ENCODE measurements at places on chromosomes 12 and 14.

DNA sequence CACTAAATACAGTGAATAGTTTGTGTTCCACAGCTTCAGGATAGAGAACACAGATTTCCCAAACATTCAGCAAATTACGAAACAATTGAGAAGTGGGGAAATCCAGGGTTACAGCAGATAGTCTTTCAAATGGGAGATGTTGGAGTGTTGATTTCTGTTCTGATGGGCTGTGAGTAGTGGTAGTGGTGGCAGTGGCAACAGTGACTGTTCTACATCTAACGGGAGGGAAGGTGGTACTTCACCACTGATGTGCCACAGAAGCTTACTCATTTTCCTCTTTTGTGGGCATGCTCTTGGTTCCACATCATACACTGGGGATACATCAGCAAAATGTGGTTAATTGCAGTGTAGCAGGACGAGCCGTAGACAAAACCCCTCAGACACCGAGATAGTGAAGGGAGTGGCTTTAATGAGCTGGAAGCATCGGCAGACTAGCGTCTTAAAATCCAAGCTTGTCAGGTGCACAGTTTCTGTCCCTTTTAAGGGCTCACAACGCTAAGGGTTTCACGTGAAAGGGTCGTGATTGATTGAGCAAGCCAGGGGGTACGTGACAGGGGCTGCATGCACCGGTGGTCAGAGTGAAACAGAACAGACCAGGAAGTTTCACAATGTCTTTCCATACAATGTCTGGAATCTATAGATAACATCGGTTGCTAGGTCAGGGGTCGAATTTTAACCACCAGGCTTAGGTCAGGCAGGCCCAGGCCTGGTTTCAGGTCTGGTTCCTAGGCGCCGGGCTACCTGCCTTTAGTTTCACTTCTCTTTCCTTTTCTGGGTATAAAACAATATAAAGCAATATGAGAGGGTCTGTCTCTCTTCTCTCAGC, 330.6 kb upstream of the FBXO33 start:
- no peak for DNase-seq

- no peak for DNase-seq
Measured at GRCh38 chr12:17818931-17819330, 271.1 kb downstream of the RERGL start.

GRCh38 chr12:79016181-79016580, 151.6 kb downstream of the SYT1 start:
- no peak for DNase-seq

DNA sequence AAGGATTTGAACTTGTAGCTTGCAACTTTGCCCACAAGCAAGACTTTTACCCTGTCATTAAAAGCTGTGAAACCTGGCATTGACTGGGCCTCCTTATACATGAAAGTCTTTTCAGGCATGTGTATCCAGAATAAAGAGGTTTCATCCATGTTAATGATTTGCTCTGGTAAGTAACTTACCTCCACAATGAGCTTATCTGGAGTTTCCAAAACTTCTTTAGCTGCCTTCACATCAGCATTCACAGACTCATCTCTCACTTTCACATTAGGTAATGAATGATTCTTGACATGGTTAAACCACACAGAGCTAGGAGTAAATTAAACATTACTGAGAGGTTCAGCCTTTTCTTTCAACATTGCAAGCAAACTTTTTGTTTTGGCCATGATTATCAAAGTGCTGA, 234.4 kb upstream of the CLEC14A start:
- no peak for DNase-seq

- DNase-seq = no peak
Measured at GRCh38 chr12:124919521-124920352, 5.3 kb upstream of the UBC start.

DNA sequence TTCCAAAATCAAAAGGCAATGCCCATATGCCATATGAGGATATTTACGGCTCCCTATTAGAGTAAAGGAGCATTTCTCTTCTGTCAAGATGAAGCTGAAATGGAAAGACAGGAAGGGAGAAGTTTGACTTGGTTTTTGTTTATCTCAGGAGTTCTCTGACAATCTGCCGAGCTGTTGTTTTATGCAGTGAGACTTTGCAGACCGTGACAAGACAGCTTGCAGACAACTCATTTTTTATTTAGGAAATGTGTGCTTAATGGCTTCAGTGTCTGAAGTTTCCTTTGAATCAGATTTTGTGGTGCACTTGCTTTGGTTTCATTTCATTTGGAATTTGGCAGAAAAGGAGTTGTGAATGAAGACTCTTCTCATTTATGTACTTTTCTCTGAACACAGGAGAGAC, 145.4 kb downstream of the C12orf50 start:
- no peak for DNase-seq

GRCh38 chr12:108799401-108800243, 57.8 kb downstream of the SSH1 start:
- no peak for DNase-seq

DNA sequence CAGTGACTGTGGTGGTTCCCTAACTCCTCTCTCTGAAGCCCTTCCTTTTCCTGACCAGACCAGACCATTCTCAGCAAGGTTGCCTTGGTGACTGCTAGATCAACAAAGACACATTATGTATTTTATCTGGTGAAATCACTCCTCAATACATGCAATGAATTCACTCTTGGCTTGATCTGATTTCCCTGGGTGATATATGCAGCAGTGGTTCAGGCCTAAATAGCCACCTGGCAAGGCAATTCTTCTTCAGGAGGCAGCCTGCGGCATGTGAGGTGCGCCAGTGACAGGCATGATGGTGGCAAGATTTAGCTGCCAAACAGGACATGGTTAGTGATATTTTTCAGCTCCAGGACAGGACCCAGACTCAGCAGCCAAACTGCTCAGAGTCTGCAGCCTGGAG, 350.3 kb upstream of the CCDC196 start:
- DNase-seq = no peak

DNA sequence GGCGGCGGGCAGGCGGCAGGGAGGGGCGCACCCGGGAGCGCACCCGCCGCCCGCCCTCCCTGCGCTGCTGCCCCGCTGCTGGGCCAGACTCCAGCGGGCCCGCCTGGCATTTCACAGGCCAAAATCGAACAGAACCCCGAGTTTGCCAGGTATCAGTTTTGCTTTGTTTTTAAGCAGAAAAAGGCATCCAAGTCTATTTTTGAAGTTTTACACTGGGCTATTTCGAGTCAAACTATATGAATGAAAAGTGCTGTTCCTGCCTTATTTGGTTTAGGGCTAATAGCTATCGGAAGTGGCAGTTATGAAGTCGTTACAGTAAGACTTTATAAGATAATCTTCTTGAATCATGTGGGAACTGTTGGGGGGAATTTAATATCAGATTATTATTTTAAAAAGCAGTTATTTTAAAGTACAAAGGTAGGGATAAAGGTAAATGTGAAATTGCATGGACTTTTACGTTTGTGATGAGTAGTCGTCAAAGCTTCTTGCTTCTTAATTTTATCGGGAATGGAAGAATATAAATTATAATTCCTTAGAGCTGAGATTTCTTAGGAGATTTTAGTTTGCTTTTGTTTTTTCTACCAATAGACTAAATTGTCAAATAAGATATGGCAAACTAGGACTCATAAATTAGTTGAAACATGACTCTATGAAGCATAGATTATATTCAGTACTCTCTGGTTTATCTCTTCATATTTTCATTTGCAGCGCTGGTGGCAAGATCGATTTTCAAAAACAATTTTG, 1.1 kb downstream of the MSRB3 start:
- no peak for DNase-seq

GRCh38 chr14:99579903-99580571, 24.0 kb downstream of the CCDC85C start:
- DNase-seq = no peak

GRCh38 chr12:64665514-64665913, 55.2 kb downstream of the RASSF3 start:
- no peak for DNase-seq

DNA sequence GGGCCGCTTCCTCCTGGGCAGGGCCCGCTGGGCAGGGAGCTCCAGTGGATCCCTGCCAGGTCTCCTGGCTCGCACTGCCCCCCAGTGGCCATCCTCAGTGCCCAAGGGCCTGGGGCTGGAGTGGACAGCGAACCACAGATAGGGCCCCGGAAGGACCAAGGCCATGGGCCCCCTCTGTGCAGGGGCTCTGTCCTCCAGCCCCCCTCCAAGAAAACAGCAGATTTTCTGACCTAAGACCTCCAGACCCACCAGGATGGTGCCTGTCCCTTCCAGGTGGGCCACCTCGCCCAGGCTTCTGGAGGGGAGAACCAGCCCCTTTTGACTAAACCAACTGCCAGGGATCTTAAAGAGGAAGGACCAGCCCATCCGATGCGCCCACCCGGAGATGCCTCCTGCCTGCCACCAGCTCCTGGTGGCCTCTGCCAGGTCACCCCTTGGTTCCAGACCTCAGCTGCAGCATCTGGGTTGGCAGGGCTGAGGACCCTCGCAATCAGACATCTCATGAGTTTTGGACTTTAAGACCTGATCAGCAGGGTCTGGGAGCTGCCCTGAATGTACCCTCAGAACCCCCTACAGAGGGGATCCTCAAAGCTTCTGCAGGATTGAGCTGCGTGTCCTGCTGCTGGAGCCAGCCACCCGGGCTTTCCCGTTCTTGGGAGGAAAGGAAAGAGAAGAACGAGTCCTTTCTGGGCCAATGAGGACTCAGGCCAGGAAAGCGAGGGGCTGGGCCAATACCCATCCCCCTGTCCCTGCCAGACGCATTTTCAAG, 325.8 kb upstream of the DIO3 start:
- no peak for DNase-seq

DNA sequence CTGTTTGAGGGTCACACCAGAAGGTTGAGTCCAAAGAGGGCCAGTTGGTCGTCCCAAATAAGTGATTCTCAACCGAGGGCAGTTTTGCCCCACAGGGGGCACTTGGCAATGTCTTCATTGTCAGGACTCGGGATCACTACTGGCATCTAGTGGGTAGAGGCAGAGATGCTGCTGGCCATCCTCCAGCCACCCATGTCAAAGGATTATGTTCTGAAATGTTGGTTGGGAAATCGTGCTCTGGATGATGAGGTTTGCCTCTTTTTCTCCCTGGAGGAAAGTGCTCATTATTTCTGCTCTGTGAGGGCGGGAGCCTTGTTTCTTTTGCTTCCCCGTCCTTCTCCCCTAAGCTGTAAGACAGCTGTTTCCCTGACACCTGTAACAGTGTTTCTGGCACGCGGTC, 3.6 kb downstream of the ZNF839 start:
- peak; percentile 57 for DNase-seq

- DNase-seq = no peak
Measured at GRCh38 chr12:88625356-88625755, 45.1 kb upstream of the KITLG start.

DNA sequence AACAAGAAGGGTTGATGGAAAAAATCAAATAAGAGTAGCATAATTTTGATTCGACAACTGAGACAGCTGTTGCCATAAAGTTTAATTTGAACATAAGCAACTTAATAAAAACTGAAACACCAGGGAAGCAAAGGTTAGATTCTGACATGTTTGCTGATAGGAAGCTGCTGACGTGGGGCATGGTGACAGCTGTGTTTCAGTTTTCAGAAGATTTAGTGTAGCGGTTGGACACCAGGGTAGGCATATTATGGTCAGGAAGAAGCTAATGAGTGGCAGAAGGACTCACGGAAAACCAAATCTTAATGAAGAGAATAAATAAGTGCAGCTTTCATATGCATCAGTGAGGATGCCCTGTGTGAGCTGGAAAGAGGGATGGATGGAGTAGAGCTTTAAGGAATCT, 336.7 kb upstream of the RPL10L start:
- DNase-seq = no peak

DNA sequence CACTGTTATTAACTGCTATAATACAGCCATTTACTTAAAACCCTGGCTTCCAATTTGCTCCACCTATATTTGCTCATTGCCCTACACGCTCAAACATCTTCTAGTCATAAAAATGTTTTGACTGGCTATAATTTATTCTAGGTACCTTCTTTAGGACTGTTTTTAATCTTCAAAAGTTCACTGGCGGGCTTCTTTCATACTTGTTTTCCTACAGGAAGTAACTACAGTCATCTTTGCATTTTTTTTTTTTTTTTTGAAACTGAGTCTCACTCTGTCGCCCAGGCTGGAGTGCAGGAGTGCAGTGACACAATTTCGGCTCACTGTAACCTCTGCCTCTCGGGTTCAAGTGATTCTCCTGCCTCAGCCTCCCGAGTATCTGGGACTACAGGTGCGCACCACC, 32.5 kb downstream of the MPHOSPH9 start:
- DNase-seq = no peak
